ENCODE measurements at places on chromosomes 1 and 21. TPM values are rescaled to one million over a fixed set of nuclear protein-coding genes. Genes with fewer than 3 reads are reported as not detected.

DNA sequence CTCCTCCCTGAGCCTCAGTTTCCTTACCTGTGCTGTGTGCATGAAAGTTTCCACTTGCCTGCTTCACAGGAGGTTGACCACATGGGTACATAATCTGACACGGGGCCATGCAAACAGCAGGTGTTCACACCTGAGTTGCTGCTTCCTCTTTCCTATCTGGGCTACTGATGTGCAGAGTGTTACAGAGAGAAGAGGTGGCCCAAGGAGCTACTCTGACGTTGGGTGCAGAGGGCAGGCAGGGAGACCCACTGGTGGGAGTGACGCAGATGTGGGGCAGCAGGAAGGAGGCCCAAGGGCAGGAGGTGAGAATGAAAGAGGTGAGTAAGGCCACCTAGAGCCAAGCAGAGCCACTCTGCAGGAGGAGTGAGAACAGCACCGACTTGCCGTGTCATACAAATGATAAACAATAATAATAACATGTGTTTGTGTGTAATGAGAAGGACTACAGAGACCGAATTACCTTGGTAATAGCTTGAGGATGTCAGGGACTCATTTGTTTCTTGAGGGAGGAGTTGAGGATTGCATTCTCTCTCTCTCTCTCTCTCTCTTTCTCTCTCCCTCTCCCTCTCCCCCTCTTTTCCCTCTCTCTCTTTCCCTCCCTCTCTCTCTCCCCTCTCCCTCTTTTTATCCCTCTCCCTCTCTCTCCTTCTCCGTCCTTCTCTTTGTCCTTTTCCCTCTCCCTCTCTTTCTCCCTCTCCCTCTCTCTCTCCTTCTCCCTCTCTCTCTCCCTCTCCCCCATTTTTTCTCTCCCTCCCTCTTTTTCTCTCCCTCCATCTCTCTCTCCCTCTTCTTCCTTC lies 87.4 kb upstream of the IGSF21 start:
- no peak for DNase-seq

- DNase-seq, result no peak
Measured at GRCh38 chr1:226764533-226764932, 25.5 kb upstream of the ITPKB start.

DNA sequence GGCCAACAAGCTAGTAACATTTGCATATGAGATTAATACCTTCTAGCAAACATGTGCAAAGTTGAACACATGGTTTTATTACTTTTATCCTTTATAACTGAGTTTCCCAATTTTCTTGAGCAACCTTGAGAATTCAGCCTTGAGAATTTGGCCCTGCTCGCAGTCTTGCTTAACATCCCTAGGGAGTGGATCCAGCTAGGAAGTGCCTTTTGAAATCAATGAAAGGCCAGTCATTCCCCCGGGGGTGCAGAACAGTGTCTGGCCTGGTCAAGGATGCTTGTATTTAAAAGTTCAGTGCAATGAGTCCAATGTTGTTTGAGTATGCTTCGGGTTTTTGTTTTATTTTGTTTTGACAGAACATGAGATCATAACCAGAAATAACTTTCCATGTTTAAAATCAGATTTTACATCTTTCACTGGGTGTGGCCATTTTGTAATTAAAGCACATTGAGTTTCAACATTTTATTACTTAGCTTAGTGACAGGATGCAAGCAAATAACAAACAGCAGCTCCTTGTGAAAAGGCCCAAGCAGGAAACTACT lies 16.7 kb downstream of the PALMD start:
- DNase-seq, result no peak

DNA sequence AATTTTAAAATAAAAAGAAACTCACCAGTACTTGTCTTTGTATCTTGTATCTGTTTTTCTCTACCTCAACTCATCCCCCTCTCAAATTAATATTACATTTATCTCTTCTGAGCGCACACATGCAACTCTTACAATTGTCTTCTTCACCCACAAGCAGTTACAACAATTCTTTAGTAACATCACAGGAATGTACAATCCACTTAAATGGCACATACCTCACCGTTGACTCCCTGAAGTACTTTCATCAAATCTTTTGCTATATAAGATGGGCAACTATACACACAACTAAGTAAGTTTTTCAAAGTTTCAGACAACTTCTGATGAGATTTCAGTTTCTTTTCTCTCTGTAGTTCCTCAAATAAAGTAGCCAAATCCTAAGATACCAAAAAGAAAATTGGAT lies 28.3 kb downstream of the HEATR1 start:
- no peak for DNase-seq

DCDC2B gene
- not detected for total RNA-seq

DNA sequence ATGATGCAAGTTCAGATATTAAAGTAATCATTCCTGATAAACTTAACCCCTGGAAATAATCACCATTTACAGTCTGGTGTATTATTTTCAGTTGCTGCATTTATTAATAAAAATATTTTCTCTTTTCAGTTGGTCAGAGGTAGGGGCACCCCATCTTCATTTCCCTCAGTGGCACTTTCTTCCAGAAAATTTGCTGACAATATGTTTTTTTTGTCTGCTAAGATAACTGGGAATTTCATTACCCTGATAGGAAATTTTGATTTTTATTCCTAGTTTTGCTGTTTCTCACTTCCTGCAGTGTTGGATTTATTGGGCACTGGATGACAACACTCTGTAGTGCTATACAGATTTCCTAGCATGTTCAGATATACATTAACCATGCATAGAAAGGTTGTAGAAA lies 33.1 kb upstream of the APOBEC4 start:
- no peak for DNase-seq

DNA sequence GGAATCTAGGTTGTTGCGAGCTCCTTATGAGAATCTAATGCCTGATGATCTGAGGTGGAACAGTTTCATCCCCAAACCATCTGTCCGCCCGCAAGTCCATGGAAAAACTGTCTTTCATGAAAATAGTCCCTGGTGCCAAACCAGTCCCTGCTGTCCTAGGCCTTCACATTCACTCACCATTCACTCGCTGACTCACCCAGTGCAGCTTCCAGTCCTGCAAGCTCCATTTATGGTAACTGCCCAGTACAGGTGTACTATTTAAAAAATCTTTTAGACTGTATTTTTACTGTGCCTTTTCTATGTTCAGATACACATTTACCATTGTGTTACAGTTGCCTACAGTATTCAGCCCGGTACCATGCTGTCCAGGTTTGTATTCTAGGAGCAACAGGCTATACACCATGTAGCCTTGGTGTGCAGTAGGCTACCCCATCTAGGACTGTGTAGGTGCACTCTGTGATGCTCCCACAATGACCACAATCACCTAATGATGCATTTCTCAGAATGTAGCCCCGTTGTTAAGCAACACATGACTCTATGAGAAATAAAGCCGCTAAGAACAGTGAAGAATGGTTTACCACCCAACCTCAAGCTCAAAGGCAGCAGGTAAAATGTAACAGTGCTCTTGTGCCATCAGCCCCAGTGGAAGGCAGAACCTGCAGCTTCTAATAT lies 2.4 kb downstream of the ECHDC2 start:
- no peak for DNase-seq

GRCh38 chr1:63937461-63938022 lies 163.7 kb downstream of the ROR1 start:
- DNase-seq, result no peak

TTC39A gene
- 8.4 TPM for total RNA-seq

- no peak for DNase-seq
Measured at GRCh38 chr1:230747890-230748800, 957 bp downstream of the CAPN9 start.

Measured in WTC11 (cell line).